ENCODE measurements at places on chromosomes 6 and 20.
A peak's percentile ranks its signal among the peaks of the same experiment; 100 is the strongest.

- peak; percentile 13 for DNase-seq
Measured at GRCh38 chr6:37987018-37987417, 167.5 kb downstream of the ZFAND3 start.

- DNase-seq = no peak
Measured at GRCh38 chr6:168926306-168926705, 327.3 kb downstream of the THBS2 start.

DNA sequence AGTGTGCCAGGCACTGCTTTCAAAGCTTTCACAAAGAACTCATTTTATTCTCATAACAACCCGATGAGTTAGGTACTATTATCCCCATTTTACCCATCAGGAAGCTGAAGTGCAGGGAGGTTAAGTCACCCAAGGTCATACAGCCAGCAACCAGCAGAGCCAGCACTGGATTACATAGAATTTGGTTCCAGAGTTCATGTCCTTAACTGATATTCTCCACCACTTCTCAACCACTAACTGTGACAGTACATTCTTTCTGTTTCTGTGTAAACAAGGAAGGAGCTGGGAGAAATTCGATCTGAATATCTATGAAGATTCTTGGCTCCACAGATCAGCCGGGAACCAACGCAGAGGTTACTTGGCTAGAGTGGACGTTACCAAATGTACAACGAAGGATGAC is 98.0 kb downstream of the KIF16B start:
- no peak for DNase-seq

DNA sequence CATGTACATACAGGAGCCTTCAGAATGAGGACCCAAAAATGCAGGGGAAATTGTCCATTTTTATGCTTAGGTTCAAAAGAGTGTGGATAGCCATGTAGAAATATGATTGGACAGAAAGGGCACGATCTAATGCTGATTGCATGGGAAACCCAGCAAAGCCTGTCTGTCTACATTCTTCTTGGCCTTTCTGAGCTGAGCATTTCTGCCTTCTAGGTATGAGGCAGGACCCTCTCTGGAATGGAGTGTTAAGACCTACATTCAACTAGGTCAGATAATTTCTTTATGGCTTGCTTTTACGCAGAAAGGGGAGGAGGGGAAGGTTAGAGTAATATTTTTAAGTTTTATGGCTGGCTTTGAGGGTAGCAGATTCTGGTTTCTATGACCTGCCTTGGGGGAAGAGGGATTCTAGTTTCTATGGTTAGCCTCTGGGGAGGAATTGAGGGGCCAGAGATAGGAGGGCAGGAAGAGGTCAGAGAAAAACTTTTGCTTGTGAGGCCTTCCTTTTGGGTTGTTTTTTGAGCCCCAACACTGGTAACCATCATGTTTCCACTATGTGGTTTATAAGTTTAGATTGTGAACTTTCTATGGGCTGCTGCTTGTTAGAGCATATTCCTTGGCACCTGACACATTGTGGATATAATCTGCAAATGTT is 63.5 kb downstream of the LYRM2 start:
- no peak for DNase-seq

GRCh38 chr6:52076791-52077179 is 10.6 kb downstream of the PKHD1 start:
- DNase-seq = peak; percentile 5

DNA sequence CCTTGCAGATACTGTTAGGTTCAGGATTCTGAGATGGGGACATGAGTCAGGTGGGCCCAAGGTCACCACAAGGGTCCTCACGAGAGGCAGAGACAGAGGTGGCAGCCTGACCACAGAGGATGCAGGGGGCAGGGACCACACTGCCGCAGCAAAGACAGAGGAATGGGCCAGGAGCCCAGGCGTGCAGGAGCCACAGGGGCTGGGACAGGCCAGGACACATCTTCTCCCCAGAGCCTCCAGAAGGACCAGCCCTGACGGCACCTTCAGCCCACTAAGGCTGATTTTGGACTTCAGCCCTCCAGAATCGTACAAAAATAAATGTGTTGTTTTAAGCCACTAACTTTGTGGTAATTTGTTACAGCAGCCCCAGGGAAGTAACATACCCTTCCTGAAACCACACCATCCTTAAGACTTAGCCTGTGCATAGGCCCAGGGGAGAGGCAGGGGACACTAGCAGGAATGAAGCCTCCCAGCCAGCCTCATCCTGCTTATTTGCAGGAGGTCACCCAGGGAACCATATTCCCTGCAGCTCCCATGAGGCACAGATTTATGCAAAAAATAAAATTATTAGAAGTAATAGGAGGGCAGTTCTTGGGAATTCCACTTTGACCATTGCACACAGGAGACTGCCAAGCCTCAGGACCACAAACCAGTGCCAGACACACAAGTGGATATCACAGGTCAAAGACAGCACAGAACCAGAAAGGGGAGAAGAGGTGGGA is 119.3 kb upstream of the CST7 start:
- DNase-seq = no peak

DNA sequence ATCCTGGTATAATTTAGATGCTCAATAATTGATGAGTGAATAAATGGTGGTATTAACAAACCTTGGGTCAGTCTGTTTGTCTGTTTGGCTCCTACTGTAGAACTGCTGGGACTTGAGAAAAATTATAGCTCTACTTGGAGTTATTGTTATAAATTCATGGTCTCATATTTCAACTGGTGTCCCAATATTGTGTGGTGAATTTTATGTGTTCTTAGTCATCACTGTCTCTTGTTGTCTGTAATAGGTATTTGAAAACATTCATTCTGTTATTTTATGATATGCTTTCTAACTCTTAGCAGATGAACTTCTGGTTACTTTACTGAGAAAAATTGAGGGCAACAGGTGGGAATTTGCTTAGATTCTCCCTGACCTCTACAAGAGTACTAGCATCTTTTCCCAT is 221.4 kb downstream of the CDKAL1 start:
- no peak for DNase-seq

- no peak for DNase-seq
Measured at GRCh38 chr20:63402860-63403220, 41.7 kb upstream of the CHRNA4 start.

GRCh38 chr6:147000545-147001488 is 203.4 kb upstream of the STXBP5 start:
- DNase-seq = peak; percentile 20

DNA sequence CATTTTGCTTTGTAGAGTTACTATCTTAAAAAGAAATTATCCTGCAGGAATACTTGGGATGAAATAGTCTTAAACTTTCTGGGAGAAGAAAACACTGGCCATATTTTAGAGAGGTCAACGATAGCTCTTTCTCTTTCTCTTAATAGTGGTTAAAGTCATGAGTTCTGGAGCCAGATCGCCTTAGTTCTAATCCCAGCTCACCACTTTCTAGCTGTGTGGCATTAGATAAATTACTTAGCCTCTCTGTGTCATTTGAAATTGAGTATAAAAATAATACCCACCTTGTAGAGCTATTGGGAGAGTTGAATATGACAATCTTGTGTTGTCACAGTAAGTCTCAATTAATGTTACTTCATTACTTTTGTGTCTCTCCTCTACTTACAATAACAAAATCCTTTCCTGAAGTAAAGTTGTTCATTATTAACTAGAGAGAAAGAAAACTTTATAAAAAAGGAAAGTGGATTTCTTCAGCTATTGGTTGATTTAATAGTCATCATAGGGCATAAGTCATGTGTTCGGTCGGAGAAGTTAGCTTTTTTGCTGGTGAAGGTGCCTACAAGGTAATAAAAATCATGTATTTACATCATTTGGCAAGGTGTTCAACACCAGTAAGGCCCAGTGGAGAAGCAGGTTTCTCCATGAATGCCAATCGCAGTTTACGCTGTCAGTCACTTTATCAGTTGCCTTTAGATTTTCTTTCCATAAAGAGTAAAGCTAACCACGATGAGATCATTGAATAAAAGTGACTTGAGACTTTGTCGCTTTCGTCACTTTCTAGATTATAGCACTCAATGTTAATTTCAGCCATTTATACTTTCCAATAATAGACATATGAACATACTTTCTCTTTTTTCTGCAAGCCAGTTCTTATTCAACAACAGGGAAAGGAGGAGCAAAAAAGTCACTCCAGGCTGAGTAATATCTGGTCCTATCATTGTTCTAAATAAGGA is 2.0 kb downstream of the NEDD9 start:
- DNase-seq = no peak

DNA sequence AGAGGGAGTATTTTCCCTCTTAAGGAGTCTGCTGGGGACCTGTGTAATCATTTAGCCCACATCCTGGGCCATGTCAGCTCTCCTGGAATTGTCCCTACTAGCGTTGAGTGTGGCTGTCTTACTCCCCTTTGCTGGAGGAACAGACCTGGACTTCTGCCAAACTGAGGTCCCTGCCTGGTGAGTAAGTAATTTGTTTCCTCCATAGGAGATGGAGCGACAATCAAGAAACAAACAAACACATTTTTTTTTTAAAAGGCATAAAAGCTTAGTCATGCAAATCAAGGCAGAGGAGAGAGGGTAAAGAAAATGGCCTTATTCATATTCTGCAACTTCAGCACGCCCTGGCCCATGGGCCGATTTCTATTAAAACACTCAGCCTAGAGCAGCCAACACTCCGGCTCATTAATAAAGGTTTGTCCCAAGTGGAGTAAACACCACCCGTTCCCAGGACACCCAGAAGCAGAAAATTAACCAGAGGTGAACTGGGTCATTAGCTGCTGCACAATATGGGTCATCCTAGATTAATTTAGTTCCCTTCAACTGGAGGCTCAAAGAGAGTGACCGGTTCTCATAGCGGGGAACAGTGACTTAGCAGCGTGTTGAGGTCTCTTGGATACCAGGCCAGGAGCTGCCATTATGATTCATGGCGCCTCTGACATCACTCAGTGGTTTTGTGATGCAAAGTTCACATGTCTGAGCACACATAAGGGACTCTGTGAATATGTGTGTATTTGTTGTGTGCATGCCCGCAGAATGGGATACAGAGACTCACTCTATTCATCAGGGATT is 165.0 kb upstream of the SULF2 start:
- DNase-seq = no peak

DNA sequence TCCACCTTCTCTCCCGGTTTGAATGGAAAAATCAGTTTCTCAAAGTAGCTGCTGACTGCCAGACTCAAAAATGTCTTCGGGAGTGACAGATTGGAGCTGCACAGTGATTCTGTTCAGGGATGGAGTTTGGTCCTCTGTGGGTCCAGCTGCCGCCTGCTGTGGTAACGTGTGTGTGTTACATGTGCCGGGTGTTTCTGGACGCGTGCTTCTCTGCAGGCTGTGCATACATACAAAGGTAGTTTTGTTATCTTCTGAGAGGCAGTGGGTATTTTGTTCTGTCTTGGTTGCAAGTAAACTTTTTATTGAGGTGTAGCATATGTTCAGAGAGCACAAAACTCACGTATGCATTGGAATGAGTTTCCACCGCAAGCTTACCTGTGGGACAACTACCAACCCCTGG is 41.3 kb upstream of the NAA20 start:
- peak; percentile 22 for DNase-seq

DNA sequence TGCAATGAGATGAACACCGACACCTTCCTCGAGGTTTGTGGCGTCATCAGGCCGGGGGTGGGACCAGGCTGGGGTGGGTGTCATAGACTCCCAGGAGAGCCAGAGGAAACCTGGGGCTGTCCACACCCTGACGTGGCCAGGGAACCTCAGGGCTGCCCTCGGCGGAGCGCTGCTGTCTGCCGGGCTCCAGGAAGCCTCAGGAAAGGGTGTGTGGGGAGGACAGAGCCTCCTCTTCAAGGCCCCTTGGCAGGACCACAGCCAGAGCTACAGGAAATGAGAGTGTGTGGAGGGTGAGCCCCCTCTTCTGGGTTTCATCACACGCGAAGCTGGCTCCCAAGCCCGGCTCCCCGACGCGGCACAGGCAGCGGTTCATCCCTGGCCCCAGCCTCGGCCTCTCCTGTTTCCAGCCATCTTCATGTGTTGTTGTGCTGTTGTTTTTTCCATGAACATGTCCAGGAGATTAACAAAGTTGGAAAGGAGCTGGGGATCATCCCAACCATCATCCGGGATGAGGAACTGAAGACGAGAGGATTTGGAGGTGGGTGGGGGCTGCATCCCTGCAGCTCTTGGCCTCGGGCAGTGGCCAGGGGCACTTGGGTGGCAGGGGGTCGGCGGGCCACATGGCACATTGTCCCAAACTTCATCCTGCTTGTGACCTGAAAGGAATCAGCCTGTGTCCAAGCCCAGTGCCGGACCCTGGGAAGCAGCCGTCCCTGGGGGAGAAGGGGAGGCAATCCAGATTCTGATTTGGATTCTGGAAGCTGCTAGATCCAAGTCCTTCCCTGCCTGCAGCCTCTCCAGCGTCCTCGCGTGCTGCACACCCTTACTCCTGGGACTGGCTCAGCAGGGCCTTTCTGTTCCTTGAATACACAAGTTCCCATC is 6.4 kb downstream of the NPEPL1 start:
- no peak for DNase-seq
